ENCODE measurements at places on chromosomes 6 and 20.

GRCh38 chr6:37433657-37434271 is 743 bp downstream of the CMTR1 start:
- DNase-seq: peak; percentile 46

DNA sequence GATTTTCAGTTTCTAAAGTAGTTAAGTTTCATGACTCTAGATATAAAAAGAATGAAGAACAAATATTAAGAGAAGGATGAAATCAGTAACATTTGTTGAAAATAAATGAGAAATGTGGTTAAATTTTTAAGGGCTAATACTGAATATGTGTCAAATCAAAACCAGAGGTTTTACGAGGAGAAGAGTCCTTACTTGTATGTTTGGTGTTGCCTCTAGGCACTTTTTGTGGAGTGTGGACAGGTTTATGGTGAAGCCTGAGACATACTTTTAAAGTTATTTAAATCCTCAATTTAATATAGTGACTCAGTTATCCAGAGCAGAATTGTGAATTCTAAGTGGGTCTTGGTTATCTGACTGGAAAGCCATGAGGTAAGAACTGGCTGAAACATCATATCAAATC is 68.7 kb downstream of the COL19A1 start:
- no peak for DNase-seq

DNA sequence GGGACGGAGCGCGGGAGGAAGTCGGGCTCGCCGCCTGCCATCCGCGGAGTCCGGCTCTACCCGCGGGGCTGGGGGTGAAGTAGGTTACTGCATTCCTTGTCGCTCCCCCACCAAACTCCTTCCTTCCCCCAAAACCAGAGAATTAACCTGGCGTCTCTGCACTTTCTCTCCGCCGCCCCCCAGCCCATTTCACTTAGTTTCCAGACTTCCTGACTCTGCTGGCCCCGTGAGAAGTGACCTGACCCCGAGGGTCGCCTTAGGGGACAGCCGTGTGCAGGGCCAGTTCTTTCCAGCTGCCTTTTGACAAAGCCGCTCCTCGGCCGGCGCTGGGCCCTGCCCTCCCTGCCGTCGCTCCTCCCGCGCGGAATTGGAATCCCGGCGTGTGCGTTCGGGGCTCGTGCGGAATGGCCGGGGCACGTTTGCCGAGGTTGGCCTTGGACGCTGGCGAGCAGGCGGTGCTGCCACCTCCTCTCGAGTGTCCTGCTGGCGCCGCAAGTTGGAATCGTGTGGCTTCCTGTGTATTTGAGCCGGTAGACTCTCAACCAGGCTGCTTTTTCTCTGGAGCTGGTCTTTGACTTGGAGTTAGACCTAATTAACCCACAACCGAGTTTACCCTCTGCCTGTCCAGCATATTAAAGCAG is 650 bp downstream of the DCBLD1 start:
- peak; percentile 34 for DNase-seq

DNA sequence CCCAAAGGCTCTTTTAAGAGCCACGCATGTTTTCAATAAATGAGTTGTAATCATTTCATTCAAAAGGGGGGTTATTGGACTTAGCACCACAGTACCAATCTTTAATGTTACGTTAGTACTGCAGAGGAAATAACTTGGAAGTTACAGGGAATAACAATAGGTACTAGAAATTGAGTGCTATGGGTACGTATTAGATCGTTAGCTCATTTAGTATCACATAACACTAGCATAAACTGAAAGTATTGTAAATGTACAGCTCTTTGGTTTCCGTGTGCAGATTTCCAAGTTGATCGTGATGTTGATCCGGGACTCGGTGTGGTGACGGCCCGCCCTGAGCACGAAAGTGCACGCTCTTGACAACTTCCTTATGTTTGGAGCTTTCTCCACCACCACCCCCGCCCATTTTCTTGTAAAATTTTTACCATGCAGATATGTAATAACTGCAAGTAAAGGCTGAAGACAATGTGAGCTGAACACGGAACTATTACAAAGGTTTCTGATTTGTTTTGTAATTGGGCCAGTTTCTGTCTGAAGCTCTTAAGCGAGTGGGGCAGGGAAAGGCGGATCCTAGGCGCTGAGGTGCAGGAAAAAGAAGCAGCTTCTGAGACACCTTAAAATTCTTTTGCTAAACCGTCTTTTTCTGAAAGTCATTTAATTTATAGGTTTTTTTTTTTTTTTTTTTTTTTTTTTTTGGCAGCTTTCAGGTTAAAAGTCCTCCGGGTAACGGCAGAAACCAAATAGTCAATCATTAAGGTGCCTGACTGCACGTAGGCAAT is 71.5 kb downstream of the HFE start:
- peak; percentile 64 for DNase-seq

DNA sequence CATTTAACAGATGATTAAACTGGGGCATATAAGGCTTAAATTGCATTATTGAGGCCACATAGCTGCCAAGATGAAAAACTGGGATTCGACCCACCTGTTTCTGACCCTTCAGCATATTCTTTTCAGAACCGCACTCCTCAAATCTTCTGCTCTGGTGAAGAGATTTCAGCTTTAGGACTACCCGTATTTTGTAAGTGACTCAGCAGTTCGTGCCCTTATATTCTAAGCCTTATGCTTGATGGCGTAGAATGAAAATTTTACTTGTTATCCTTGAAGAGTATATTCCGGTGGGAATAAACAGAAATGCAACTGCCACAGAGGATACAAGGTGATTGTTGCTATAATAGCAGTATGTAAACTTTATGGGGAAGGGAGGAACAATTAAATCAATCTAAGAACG is 657.1 kb downstream of the DOK5 start:
- DNase-seq: no peak

GRCh38 chr20:2507875-2508630 is 662 bp downstream of the ZNF343 start:
- DNase-seq: peak; percentile 7

- no peak for DNase-seq
These were observed 23.0 kb upstream of the IL17A start for GRCh38 chr6:52162940-52163908.

DNA sequence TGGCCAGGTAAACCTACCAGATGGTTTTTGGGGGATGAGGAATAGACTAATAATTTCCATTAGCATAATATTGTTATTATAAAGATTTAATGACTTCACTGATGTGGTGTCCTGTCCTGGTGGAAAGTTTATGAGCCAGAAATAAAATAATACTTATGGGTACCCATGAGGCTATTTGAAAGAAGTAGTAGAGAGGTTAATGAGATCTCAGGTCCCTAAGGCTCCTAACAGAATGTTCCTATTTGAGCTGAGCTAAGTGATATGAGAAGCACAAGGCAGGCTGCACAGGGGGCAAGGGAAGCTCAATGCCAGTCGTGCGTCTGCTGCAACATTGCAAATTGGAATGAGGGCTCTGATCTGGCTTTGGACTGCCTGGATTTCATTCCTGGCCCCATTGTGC is 174.1 kb downstream of the BMP2 start:
- no peak for DNase-seq

DNA sequence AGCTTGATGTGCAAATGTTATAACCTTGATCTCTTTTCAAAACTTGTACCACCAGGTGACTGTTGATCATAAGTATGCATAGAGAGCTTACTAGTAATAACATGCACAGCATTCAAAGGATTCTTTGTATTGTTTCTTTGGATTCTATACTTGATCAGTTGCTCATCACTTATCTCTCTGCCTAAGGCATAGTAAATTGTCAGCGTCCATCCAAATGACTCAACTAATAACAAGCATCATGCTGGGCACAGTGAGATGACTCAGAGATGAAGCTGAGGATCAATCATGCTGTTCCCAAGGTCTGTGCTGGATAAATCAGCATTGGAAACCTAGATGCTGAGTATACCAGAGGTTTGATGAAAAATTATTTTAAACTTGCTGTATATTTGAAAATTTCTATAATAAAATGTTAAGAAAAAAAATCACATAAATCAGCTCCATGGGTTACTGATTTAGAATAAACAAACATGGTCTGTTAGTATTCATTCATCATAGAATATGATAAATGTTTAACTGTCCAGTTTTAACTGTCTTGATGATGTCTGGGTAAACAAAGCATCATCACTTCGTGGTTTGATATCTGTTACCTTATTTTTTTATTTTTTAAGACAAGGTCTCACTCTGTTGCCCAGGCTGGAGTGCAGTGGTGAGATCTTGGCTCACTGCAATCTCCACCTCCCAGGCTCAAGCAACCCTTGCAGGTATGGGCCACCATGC is 45.6 kb upstream of the SGK1 start:
- no peak for DNase-seq

GRCh38 chr6:32128751-32129296 is 778 bp upstream of the ATF6B start:
- DNase-seq: no peak

GRCh38 chr6:97322811-97323210 is 39.8 kb upstream of the MMS22L start:
- DNase-seq: no peak

- DNase-seq: no peak
These were observed 212.0 kb upstream of the JARID2 start for GRCh38 chr6:15033850-15034203.

DNA sequence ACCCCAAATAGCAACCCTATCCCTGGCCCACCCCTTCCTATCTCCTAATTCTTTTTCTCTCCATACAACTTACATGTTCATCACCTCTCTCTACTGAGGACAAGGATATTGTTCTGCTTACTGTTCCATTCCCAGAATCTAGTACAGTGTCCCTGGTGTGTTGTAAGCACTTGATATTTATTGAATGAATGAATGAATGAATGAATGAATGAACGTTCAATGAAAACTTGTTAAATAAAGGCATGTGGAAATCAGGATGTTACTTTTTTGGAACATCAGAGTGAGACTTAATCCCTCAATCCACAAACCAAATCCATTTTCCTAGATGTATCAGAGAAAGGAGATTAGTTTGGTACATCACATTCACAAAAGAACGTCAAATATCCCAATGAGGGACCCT is 6.8 kb upstream of the JPH2 start:
- DNase-seq: no peak

- DNase-seq: no peak
These were observed 1.8 kb upstream of the DNPH1 start for GRCh38 chr6:43231053-43231452.

- DNase-seq: no peak
These were observed 61.0 kb downstream of the LYRM4 start for GRCh38 chr6:5199702-5200101.

- no peak for DNase-seq
These were observed 1.3 kb downstream of the SCUBE3 start for GRCh38 chr6:35214869-35215664.

DNA sequence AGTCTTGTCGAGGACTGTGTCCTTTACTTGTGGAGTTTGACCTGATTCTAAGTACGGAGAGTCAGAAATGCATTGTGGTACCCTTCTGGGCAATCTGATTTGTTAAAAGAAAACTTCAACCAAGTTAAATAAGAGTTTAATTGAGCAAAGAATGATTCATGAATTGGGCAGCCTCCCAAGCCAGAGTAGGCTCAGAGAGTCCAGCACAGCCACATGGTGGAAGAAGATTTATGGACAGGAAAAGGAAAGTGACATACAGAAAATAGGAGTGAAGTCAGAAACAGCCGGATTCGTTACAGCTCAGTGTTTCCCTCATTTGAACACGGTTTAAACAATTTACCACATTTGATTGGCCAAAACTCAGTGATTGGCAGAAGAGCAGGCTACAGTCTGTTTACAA is 329.2 kb downstream of the DHX35 start:
- DNase-seq: no peak

DNA sequence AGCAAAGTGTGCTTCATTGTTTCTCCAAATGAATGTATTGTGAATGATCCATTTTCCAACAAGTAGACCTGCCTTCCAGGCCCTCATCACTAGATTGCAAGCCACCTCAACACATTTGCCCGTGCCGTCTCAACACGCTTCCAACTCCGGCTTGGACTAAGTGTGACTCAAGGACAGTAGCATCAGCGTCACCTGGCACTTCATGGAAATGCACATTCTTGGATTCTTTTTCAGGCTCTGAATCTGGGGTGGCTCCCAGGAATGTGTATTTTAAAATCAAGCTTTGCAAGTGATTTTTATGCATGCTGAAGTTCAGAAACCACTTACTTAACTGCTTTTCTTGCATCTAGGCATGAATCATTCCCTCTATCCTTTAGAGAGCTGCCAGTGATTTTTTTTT is 129.6 kb upstream of the EEF1E1 start:
- DNase-seq: no peak

GRCh38 chr6:33023536-33023935 is 14.1 kb upstream of the HLA-DOA start:
- DNase-seq: no peak

DNA sequence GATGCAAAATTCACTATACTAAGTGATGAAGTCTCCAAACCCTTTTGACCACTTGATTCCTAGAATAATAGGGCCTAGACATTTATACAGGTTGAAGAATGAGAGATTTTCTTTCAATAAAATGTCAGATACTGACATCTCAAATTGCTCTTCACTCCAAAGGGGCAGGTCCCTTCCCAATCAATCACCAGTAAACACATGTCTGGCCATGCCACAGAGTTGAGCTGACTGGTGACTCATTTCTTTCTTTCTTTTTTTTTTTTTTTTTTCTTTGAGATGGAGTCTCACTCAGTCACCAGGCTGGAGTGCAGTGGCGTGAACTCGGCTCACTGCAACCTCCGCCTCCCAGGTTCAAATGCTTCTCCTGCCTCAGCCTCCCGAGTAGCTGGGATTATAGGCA is 388.6 kb upstream of the BTBD3 start:
- DNase-seq: no peak

DNA sequence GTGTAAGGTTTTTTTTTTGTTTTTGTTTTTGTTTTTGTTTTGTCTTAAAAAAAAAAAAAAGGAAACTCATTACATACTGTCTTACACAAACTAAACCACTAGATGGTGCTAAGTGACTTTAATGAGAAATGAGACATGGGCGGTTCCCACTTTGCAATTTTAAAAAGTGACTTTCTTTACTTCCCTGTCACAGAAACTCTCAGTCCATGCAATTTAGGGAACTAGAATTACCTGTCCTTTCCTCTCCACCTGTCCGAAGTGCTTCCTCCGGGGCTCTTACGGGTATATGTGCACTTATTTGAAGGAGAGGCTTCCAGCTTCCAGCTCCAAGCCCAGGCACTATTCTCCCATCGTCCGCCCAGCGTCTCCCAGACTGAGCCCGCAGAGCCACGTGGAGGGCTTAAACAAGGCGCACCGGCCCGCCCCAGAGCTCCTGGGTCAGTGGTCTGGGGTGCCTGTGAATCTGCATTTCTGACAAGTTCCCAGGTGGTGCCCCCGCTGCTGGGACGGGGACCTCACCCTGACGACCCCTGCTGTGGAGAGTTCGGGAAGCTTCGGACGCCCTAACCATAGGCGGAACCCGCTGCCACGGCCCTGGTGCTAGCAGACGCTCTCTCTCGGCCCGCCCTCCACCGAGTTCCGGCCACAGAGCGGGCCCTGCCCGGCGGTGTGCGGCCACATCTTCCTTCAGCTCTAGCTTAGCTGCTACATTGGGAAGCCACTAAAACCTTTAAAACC is 26.1 kb downstream of the BFSP1 start:
- DNase-seq: peak; percentile 60

- DNase-seq: no peak
These were observed 135.5 kb downstream of the PAX1 start for GRCh38 chr20:21840991-21841390.

GRCh38 chr6:54428431-54428830 is 120.2 kb downstream of the TINAG start:
- no peak for DNase-seq

Measured in activated naive CD8-positive, alpha-beta T cell treated with anti-CD3 and anti-CD28 coated beads for 36 hours (primary cell).